ENCODE measurements at places on chromosomes 11 and 22. TPM values are rescaled to one million over a fixed set of nuclear protein-coding genes. Genes with fewer than 3 reads are reported as not detected.

DNA sequence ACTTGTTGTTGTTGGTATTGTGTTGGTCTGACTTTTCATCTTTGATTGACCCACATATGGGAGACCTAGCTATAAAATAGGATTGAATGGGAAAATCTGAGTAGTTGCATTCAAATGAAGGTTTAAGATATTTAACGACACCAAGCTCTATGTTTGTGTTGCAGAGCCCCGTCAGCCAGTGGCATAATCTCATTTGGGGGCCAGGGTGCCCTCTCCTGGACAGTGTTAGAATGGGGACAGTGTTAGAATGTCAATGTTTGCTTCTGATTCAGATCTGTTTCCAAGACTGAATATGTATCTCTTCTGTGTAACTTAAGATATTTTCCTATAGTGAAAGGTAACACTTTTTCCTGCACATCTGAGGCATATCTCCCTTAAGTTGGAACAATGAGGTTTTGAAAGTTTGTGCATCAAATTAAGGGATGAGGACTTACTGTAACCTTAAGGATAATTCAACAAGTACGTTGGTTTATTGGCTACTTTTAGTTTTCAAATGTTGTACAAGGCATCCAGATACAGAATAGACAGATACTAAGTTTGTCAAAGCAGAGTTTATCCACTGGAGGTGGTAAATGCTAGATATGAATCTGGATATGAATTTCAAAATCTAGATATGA, 5.3 kb upstream of the OR52M1 start:
- DNase-seq, result peak; percentile 16

DNA sequence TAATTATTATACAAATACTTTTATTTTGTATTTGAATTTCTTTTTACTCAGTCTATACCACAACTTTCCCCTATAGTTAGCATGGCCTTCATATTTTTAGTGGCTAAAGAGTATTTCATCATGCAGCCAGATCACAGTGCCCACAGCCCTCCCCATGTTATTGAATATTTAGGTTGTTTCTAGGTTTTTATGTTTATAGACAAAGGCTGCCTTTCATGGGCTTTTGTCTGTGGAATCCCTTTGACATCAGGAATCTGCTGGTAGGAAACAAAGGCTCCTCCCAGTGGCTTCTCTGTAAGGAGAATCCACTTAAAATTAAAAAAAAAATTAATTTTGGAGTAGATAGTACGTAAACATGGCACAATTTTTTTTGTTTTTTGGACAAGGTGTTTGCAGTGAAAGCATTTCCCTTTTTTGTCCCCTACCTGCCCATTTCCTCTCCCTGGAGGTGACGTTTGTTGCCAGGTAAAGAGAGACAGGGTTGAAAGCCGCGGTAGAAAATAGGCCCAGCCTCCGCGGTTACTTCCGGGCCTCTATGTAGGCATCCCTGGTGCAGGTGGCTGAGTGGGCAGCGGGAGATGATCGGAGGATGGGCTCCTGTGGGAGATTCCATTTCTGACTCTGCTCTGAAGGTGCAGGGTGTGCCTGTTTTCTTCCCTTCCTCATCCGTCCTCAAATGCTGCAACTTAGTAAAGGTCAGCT, 82.2 kb upstream of the OR4B1 start:
- no peak for DNase-seq

Gene ANO3
- total RNA-seq, result 26.7 TPM

- no peak for DNase-seq
These were observed 265.7 kb upstream of the CTSC start for GRCh38 chr11:88603091-88603867.

GRCh38 chr11:2924381-2924780, 4.8 kb downstream of the PHLDA2 start:
- no peak for DNase-seq

Gene MDK
- 9.5 TPM for total RNA-seq

DNA sequence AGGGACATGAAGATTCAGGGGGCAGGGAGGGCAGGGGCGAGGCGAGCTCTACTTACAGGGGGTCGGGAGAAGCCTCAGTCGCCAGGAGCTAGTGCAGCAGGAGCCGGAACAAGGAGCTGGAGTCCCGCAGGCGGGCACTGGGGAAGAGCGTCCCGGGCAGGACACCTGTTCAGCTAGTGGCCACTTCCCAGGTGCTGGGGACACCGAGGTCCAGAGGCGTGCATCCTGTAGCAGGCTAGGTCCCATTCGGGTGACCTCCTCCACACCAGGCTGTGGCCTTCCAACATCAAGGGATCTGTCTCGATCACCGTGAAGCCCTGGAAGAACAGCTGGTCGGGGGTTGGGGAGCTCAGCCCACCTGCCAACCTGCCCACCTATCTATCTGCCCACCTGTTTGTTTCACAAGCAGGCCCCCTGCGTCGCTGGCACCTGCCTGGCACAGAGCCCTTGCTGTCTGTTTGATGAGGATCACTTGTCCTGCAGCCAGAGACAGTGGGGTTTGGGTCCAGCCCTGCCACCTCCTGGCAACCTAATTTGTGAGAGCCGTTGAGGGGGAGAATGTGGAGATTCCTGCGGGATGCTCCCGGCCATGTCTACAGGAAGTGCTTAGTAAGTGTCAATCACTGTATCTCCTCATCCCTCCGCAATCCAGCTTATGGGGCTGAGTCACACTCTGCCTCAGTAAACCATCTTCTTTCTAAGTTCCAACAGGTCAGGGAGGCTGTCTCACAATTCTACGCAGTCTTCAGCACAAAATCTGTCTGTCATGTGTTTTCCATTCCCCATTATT, 940.9 kb downstream of the BRD1 start:
- no peak for DNase-seq

Gene ANGPTL5
- not detected for total RNA-seq

Gene HYLS1
- total RNA-seq, result 12.1 TPM
